GM13977 (cell line): ENCODE measurements at places on chromosomes 4 and X.

DNA sequence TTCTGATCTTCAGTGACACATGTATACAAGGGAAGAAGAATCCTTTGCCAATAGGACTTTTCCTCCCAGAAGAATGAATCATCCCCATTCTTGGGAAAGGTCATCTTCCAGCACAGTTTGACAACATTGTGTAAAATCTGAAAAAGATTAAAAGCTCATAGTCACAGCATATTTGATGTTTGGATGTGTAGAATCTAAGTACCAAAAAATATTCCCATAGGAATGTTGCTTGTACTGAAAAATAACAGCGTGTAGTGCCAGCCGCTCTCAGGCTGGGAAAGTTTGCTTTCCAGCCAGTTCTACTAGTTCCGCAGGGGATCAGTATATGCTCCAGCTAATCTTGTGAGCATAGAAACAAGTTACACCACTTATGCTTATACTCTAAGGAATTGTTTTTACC lies 74.7 kb upstream of the IL13RA1 start:
- no peak for DNase-seq

DNA sequence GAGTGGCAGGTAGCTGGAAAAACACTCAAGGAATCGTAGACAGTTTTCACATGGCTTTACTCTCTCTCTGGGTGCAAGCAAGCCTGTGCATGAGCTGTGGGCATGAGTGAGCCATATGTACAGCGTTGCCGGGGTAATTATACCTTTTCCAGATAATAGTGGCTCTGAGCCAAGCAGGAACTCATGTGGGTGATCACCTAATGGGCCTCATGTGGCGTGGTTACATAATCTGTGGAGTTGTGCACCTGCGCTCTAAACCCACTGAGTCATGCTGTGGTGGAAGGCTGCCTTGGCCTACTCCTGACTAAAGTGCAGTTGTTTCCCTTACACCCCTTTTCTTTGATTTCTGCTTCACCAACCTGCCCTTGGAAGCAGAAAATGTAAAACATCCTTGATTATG lies 1564.5 kb upstream of the PCDH10 start:
- no peak for DNase-seq

GRCh38 chr4:140811429-140811828 lies 55.2 kb upstream of the TBC1D9 start:
- DNase-seq: no peak

DNA sequence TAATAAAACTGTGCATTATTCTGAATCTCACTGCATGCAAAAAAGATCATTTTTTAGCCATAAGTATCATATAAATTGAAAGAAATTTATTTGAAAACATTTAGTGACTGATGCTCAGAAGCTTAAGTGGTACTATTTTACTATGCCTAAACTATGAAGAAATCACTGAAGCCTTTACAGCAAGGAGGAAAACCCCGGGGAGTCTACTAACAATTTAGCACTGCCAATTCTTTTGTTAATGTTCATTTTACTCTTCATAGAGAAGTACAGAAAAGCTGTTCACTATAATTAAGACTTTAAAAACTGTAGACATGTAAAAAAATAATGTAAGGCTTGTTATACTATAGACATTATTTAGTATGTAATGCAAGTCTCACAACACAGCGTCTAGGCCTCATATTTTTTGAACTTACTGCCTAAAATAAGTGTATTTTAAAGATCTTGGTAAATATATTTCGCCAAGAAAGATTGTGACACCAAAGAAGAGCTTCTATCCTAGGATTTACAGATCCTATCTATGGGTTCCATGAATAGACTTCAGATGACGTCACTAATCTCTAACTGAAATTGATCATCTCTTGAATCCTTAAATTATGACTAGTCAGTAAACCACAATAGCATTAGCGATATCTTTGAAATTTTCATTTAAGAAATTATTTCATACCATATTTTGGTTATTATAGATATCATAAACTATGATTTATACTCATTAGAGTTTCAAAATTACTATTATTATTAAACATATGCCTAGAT lies 602.5 kb downstream of the TMA16 start:
- no peak for DNase-seq

DNA sequence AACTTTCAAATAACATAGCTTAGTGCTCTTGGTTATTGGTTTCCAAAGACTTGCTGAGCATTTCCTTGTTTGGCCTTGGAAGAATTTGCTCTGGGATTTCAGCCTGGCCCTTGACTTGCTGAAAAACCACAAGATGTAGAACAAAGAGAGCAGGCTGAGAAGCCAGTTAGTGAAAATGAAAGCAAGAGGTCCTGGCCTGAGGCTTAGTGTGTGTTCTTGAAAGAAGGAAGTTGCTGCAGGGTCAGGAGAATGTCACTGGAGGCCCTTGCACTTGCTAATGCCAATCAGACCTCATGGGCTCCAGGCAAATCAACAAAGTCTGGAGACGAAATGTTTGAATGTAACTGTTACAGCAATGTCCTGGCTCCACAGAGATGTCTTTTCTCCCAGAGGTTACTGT lies 79.4 kb downstream of the SYNPO2 start:
- peak; percentile 60 for DNase-seq

- DNase-seq: no peak
Measured at GRCh38 chr4:182502064-182502463, 258.9 kb downstream of the TENM3 start.

DNA sequence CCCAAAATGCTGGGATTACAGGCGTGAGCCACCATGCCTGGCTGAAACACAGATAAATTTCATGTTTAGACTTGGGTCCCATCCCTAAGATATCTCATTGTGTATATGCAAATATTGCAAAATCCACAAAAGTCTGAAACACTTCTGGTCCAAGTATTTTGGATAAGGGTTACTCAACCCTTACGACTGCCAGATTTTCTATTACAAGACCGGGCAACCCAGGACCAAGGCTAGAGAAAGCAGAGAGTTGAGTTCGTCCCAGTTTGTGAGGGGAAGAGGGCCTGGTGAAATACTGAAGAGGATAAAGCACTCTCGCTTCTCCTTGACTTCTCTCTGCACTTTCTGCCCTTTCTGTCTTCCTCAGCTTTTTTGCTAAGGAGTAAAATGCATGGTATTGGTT lies 34.5 kb downstream of the ZFX start:
- DNase-seq: no peak

DNA sequence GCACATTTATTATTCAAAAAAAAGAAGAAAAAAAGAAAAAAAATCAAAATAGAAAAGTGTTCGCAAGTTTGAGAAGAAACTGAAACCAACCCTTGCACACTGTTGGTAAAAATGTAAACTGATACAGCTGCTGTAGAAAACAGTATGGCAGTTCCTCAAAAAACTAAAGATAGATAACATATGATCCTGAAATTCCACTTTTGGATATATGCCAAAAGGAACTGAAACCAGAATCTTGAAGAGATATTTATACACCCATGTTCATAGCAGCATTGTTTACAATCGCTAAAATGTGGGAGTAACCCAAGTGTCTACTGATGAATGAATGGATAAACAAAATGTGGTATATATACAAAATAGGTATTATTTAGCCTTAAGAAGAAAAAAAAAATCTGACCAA lies 155.4 kb downstream of the TBCK start:
- no peak for DNase-seq

GRCh38 chr4:168488869-168489274 lies 8.0 kb upstream of the PALLD start:
- no peak for DNase-seq

GRCh38 chr4:22672519-22672918 lies 20.2 kb upstream of the GBA3 start:
- no peak for DNase-seq

DNA sequence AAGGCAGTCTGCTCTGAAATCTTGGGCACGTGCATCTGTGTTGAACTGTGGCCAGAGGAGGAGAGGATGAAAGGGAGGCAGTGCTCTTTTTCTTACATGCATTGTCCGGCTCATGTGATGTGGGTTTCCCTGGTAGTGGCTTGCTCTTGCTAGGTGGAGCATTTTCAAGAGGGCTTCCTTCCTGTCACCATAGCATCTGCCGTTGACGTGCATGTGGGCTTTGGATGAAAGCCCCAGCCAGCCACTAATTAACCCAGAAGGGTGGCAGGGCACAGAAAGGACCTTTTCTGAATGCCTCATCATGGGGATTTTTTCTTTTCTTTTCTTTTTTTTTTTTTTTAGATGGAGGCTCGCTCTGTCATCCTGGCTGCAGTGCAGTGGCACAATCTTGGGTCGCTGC lies 121.3 kb downstream of the GPR143 start:
- DNase-seq: peak; percentile 39

DNA sequence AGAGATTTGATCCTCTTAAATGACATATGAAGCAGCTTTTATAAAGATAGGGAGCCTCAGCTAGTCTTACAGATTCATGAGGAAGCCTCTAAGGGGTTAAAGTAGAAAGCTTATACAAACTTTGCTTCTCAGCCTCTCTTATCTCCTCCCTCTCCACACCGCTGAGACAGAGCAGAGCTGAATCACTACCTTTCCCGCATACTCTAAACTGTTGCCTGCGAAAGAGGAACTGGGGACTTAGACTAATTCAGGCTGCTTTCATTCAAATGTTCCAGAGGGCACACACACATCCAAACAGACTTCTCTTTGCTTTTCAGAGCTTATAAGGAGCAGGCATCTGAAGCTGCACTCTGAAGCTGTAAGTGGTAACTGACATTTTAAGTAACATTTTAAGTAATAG lies at the start of gene SERTM2:
SERTM2 (plus strand) TSS at position 169 of the 400 bp plus-strand sequence. CDS start 7,213 bp downstream, outside the sequence.
- DNase-seq: no peak
